ENCODE measurements at places on chromosomes 6 and 20.

GRCh38 chr20:33703498-33704137, 16.5 kb downstream of the PXMP4 start:
- no peak for DNase-seq

DNA sequence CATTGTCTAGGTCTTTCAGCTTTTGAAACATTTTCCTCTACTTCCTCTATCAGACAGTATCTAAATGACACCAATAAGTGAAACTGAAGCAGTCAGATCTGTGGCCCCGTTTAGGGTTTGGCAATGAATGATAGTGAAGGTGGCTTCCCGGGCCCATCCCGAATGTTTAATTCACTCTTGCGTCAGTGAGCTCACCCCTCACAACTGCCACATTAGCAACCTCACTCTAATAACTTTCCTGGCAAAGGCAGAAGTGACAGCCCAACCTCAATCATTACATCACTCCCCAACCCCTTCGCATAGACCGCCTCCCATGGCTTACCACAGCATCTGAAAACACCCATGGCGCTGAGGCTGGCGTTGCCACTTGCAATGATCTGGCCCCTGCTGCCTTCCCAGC, 92.4 kb upstream of the CD83 start:
- DNase-seq: no peak

DNA sequence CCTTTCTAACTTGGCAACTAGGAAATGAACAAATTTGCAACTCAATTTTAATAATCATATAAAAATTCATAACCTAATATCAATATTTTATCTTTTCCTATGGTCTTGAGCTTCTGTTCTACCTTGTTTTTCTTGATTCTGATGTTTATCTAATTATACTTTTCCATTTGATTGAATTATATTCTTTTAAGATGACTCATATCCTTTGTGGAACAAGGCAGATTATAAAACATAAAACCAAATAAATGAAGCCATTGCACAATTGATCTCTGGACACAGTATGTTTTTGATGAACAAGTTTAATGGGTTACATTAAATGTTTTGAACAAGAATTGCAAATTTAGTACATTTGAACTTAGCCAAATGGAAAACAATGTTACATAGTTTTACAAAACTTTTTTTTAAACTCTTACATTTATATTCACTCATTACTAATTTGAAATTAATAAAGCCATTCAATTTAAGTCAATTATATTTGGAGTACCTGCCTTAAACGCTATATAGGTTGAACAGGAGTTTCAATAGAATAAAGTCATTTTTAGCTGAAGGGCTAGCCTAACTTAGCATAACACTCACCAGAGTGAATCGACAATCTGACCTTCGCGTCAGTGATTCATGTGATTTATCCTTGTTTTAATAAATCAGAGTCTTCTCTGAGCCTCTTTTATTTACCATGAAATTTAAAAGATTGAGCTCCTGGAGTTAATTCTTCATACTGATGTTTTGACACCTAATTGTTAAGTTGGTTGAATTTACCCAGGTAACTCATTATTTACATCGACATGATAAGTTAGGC, 3.8 kb downstream of the NCOA7 start:
- DNase-seq: no peak

DNA sequence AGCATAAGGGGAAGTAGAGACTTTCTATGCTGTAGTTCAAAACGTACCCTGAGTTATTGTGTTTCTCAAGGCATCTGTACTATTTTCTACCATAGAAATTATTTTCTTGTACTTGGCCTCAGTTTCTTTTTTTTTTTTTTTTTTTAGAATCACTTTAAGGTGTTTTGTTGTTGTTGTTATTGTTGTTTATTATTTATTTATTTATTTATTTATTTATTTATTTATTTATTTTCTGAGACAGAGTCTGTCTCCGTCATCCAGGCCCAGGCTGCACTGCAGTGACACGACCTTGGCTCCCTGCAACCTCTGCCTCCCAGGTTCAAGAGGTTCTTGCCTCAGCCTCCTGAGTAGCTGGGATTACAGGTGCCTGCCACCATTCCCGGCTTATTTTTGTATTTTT, 179.1 kb downstream of the GRIK2 start:
- DNase-seq: no peak

DNA sequence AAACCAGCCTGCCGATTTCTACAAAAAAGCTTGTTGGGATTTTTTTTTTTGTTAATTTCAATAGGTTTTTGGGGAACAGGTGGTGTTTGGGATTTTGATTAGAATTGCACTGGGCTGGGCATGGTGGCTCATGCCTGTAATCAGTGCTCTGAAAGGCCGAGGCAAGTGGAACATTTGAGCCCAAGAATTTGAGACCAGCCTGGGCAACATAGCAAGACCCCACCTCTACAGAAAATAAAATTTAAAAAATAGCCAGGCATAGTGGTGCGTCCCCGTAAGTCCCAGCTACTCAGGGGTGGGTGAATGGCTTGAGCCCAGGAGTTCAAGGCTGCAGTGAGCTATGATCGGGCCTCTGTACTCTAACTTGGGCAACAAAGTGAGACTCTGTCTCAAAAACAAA, 40.5 kb upstream of the ASF1A start:
- no peak for DNase-seq

DNA sequence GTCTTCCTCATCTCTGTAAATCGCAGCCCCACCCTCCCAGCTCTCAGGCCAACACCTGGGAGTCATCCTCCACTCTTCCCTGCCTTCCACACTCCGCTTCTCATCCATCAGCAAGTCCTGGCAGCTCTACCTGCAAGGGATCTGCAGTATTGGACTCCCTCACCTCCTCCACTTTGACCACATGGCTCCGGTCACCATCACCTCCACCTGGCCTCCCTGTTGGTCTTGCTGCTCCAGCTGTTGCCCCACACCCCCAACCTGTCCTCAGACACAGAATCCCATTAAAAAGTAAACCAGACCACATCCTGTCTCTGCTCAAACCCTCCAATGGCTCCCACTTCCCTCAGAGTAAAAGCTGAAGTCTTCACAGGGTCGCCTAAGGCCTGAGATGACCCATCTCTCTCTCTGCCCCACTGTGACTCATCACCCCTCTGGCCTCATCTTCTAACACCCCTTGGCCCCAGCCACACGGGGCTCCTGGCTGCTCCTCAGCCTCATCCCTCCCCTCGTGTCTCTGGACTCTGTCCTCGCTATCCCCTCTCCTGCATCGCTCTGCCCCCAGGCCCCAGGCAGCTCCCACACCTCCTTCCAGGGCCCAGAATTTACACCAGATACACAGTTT, 185.1 kb upstream of the SULF2 start:
- no peak for DNase-seq

DNA sequence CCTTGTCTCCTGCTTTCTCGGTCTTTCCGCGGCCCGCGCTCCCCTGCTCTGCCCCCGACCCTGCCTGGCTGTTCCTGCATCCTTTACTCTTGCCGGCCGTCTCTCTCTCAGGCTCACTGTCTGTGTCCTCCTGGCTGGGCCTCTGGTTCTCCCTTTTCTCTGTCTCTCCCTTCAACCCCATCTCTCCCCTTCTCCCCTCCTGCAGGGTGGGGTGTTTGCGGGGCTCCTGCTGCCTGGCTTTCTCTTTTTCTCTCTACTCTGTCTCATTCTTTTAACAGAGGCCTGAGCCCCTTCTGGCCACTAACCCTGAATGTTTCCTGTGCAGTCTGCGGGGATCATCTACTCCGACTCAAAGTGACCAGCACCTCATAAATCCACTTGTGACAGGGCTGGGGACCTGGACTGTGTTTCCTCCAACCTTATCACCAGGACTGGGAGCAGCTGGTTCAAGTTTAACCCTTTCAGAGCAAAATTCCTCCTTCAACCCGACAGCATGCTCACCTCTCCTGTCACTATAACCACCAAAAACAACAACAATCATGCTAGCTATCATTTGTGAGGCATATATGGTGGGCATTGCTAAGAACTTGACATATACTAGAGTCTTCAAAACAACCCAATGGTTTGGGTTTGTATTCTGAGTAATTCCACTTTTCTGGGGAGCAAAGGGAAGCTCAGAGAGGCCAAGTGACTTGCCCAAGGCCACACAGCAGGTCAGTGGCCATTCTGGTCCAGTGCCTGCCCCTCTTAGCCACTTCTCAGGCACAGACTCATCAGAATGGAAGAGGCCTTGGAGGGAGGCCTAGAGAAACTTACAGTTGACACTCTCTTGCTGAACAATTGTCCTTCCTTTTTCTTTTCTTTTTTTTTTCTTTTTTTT, 811 bp upstream of the RSPO4 start:
- no peak for DNase-seq

- no peak for DNase-seq
Measured at GRCh38 chr6:96391776-96392360, 129.7 kb upstream of the UFL1 start.

- DNase-seq: no peak
Measured at GRCh38 chr20:36645998-36646397, at the start of gene SLA2. SLA2 (minus strand) TSS chr20:36646196; CDS start chr20:36641335, 4,861 bp downstream.

DNA sequence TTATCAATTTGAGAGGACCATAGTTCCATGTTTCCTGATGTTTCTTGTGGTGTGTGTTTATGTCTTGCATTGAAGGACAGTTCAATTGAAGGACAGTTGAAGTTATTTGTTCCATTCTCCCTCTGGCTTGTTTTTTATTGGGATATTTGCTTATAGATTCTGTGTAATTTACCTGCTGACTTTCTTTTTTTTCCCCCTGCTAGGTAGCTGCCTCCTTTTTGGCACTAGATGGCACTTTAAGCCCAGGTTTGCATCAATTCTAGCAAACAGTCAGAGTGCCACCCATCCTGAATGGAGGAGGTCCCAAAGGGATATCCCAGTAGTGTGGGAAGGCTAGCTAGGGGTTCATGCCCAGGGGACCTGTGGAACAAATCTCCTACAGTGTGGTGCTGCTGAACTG, 78.1 kb downstream of the CFAP61 start:
- DNase-seq: no peak

GRCh38 chr6:161261325-161261724, 12.5 kb downstream of the AGPAT4 start:
- DNase-seq: no peak

DNA sequence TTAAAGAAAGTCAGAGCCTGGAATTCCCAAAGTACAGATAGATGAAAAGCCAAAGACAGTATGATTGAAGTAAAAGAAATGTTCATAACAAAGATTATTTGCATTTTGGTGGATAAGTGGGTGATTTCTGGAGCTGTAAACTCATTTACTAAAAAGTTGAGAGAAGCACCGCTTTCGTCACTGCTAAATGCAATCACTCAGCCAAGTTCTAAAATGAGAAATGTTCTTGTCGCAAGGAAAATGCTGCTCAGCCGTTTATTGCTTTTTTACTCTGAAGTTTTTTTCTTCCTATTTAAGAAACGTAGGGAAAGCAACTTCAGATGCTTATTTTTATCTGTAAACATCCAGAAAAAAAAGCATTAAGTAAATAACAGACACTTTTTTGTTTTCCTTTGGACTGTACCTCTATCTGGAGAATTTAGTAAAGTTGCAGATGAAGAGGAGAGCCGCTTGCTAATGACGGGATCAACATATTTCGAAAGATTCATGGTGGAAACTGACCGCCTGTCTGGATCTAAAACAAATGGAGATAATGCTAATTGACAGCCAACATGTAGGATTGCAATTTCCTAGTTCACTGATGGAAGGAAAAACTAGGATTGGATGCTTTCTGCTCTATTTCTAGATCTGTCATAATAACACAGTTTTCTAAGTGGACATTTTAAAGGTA, 93.8 kb upstream of the BCLAF1 start:
- DNase-seq: no peak

GRCh38 chr6:32905078-32905477, 35.8 kb downstream of the HLA-DMB start:
- no peak for DNase-seq
